ENCODE measurements at places on chromosomes 5 and 9. TPM values are rescaled to one million over a fixed set of nuclear protein-coding genes. Genes with fewer than 3 reads are reported as not detected.

Gene CORO2A
- polyA plus RNA-seq, result 4.8 TPM

Gene LECT2
- polyA plus RNA-seq, result 1.7 TPM

Gene RASGEF1C
- 9.7 TPM for polyA plus RNA-seq

Gene PKD2L2
- 0.63 TPM for polyA plus RNA-seq

Gene CSF1R
- polyA plus RNA-seq, result 54.8 TPM

Gene CCDC183
- polyA plus RNA-seq, result 3.4 TPM

Gene TAF11L10
- not detected for polyA plus RNA-seq

Gene CD72
- polyA plus RNA-seq, result 0.40 TPM

Gene TAF1L
- polyA plus RNA-seq, result 0.09 TPM

Gene CDKN2B
- polyA plus RNA-seq, result 1.8 TPM

Gene IGIP
- 14.0 TPM for polyA plus RNA-seq

Gene CCL28
- polyA plus RNA-seq, result 1.0 TPM

Gene TLX3
- polyA plus RNA-seq, result 12.0 TPM

Gene FSTL4
- 4.9 TPM for polyA plus RNA-seq

All from spinal cord (tissue), 10 donors.